ENCODE measurements at places on chromosomes 7 and 10.

DNA sequence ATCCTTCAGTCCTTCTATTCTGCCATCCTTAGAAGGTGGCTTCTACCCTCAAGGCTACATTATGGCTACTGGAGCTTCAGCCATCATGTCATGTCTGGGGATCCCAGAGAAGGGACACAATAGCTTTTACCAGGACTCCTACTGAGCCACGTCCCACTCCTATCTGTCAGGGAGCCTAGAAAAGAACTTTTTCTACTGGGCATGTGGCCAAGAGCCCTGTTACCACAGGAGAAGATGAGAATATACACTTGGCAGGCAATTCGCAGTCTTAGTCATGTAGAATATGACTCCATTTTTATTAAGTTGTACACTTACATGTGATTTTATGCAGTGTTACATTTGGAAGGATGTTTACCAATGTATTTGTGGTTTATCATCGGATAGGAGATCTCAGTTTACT is 64.6 kb upstream of the KCNMA1 start:
- no peak for DNase-seq

- no peak for DNase-seq
These were observed 468 bp upstream of the TRIM56 start for GRCh38 chr7:101084865-101085161.

DNA sequence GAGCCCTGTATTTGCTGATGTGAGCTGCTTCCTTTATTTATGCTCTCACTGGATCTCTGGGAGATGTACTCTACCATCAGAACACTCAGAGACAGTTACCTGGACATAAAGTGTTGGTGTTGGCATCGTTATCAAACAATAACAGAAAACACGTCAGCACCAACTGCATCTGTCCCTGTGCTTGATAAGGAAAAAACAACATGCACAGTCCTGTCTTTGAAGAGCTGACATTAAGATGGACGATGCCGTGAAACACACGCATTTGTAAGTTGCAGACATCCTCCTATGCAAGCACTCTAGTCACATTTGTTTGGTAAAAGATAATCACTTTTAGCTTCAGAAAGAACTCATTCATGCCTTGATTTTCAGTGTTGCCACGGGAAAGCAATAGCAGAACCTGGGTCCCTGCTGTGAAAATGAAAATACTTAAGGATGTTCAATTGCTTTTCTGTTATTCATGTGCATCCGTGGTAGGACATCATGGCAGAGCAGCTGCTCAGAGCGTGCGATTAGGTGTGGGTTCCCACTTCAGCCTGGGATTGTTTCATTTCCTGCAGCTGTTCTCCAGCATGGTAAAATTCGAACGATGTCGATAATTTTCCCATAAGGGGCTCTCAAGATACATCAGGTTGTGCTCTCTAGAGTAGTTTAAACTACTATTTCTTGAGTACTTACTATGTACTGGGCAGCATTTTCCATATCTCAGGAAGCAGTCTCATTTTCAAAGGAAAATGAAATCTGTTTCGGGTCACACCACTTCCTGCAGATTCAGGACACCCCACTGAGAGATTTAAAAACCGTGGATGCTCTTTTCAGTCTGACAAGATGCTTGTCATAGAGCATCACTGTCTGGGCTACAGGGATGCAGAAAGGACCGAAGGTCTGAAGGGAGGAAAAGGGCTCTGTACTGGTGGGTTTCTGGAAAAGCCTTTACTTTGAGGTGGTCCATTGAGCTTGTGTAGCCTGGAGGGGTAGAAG is 248.7 kb downstream of the CAMK1D start:
- no peak for DNase-seq

DNA sequence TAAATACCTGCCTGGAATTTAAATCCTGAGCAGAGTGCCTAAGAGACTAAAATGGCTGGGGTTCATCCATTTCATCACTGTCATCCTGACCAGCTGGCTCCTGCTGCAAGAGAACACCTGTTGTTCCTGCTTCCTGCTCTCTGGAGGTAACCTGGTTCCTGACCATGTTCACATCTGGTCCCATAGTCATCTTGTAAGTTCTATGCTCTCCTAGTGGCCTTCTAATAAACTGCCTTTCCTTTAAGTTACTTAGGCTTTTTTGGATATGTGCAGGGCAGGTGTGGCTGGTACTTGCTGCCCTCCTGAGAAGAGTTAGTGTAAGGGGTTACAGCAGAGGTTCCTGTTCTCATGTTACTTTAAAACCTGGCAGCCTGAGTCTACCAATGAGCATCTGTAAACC is 80.0 kb downstream of the NRCAM start:
- no peak for DNase-seq

- peak; percentile 35 for DNase-seq
These were observed at the start of gene CCDC136 for GRCh38 chr7:128791121-128791971. TSS of gene CCDC136 (plus strand) at chr7:128791968. CDS start at chr7:128792412, 444 bp downstream.

DNA sequence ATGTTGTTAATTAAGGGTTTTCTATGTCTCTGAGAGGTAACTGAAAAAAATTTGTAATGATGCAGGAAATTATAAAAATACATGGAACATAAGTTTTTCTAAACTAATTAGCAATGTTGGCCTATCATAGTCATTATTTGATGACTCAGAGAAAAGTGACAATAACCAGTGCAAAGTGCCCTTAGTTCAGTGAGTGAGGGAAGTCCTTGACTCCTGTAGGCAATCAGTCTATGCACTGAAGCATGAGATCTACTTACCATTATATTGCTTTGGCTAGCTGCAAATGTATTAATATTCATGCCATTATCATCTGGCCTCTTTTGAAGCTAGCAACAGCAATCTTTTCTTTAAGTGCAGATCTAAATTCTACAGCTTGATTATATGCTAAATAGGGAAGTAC is 40.6 kb downstream of the CCDC172 start:
- no peak for DNase-seq

GRCh38 chr7:129098409-129099084 is 43.6 kb upstream of the TNPO3 start:
- DNase-seq: no peak

- no peak for DNase-seq
These were observed 146.1 kb upstream of the TCF7L2 start for GRCh38 chr10:112803961-112804401.

GRCh38 chr7:299169-299568 is 9.2 kb downstream of the FOXL3 start:
- no peak for DNase-seq

GRCh38 chr10:112793202-112793921 is 156.7 kb upstream of the TCF7L2 start:
- DNase-seq: no peak

DNA sequence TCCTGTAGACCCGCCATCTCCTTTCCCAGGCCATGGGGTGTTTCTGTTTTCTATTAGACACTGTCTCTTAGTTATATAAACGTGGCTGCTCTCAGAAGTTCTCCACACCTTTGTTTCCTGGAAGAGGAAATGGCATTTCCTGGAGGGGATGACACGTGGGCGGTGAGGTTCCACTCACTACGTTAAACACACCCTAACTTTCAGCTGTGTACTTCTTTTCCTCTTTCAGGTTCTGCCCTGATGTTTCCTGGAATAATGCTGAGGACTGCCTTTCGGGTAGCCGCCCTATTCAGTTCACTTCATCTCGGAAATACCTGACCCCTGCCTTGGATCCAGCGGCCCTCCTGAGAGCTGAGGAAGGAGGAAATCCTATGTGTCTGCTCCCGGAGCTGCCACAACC is 3.4 kb upstream of the PRKCQ start:
- DNase-seq: no peak

DNA sequence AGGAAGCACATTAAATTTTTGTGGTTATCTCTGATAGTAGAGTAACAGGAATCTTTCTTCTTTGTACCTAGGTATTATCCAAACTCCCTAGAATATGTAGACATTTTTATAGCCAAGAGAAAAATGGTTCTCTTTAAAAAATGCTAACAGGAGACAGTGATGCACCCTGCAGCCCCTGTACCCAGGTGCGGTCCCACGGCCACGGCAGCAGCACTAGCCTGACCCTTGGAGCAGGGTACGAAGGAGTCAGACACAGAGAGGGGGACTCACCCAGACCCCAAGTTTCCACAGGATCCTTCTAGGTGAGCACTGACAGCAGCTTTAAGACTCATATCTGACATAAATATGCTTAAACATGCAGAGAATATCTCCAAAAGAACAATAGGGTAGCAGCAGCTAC is 60.4 kb downstream of the NUDCD3 start:
- no peak for DNase-seq

Measured in amygdala (tissue), 56 donors.